PC-9 (cell line): ENCODE measurements at places on chromosomes 3 and 15. TPM values are rescaled to one million over a fixed set of nuclear protein-coding genes. Genes with fewer than 3 reads are reported as not detected.

- no peak for DNase-seq
Observed at GRCh38 chr3:3765661-3766060, 33.6 kb upstream of the LRRN1 start.

Gene TIMP4
- total RNA-seq: 15.5 and 19.0 TPM in 2 replicates

Gene FAM131A
- 25.5 and 28.2 TPM in 2 replicates for total RNA-seq

Gene CPB1
- not detected in 2 replicates for total RNA-seq

Gene CASR
- not detected in 2 replicates for total RNA-seq
